ENCODE measurements at places on chromosomes 12 and 14. TPM values are rescaled to one million over a fixed set of nuclear protein-coding genes. Genes with fewer than 3 reads are reported as not detected.

WNT5B gene
- total RNA-seq = not detected

CIROP gene
- not detected for total RNA-seq

ORMDL2 gene
- 39.6 TPM for total RNA-seq

GPR68 gene
- 7.8 TPM for total RNA-seq

PIWIL1 gene
- total RNA-seq = not detected

SERPINA10 gene
- not detected for total RNA-seq

SERPINA12 gene
- total RNA-seq = not detected

KRT3 gene
- not detected for total RNA-seq

CCDC197 gene
- not detected for total RNA-seq

ASCL1 gene
- total RNA-seq = not detected

C3AR1 gene
- 1.1 TPM for total RNA-seq

FBXO21 gene
- total RNA-seq = 28.0 TPM

COX8C gene
- total RNA-seq = not detected

PZP gene
- total RNA-seq = not detected

NOVA1 gene
- 0.11 TPM for total RNA-seq

CD4 gene
- 1.6 TPM for total RNA-seq

KRT6C gene
- total RNA-seq = not detected

ETNK1 gene
- 70.4 TPM for total RNA-seq

FGF23 gene
- total RNA-seq = not detected

CCDC196 gene
- not detected for total RNA-seq

EXOC3L4 gene
- total RNA-seq = not detected

TAS2R50 gene
- 0.42 TPM for total RNA-seq

GPR65 gene
- total RNA-seq = 16.8 TPM

RIPK3 gene
- total RNA-seq = 9.7 TPM

IL31 gene
- 2.0 TPM for total RNA-seq

FOXG1 gene
- total RNA-seq = not detected

NANOG gene
- not detected for total RNA-seq

LRTM2 gene
- total RNA-seq = not detected

SYT1 gene
- total RNA-seq = not detected

EGLN3 gene
- total RNA-seq = 1.3 TPM

PKP2 gene
- 0.08 TPM for total RNA-seq

PMEL gene
- 0.46 TPM for total RNA-seq

C1S gene
- 0.65 TPM for total RNA-seq

ANAPC7 gene
- total RNA-seq = 74.2 TPM

HIGD1C gene
- not detected for total RNA-seq

CORO1C gene
- total RNA-seq = 78.7 TPM

MAPKAPK5 gene
- 68.2 TPM for total RNA-seq

FGF6 gene
- total RNA-seq = not detected
